ENCODE measurements at places on chromosomes 11 and 22.

GRCh38 chr11:34893416-34893815 is 22.8 kb downstream of the APIP start:
- no peak for DNase-seq

- no peak for DNase-seq
Measured at GRCh38 chr22:20811171-20811570, 37.3 kb downstream of the SERPIND1 start.

DNA sequence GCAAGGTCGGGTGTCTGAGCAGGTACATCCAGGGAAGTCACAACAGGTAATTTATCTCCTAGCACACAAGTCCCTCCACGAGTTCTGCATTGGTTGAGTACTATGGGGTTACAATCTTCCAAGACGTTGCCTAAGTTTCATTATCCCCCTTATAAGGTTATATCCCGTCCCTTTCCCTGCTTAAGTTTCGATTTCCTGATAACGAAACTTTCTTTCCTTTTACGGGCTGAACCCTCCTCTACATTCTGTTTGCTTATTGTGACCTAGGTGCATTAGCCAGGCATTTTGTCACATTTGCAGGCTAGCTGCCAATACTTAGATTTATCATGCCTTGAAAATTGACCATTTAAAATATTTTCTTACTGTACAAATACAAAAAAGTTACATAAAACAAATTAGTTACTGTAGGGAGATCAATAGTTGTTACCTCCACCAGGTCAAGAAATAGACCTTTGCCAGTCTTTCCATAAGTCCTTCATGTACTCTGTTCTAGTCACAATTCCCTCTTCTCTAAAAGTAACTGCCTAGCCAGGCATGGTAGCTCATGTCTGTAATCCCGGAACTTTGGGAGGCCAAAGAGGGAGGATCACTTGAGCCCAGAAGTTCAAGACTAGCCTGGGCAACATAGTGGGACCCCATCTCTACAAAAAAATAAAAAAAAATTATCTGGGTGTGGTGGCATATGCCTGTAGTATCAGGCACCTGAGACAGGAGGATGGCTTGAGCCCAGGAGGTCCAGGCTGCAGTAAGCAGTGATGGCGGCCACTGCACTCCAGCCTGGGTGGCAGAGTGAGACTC is 14.3 kb upstream of the PITPNB start:
- no peak for DNase-seq

GRCh38 chr11:32331098-32331497 is 104.2 kb downstream of the WT1 start:
- no peak for DNase-seq

DNA sequence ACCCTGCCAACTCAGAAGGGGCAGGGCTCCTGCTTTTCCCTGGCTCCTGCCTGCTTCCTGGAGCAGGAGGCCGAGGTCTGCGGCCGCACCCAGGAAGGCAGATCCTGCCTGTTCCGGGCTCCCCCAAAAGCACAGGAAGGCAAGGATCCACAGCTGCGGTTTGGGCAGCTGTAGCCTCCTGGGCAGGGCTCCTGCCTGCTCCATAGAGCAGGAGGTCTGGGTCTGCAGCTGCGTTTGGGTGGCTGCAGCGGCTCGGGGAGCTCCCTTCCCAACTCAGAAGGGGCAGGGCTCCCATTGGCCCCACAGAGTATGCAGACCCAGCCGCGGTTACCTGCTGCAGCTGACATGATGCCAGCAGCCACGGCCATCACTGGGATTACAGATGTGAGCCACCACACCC is 5.5 kb downstream of the UPK2 start:
- DNase-seq = no peak

DNA sequence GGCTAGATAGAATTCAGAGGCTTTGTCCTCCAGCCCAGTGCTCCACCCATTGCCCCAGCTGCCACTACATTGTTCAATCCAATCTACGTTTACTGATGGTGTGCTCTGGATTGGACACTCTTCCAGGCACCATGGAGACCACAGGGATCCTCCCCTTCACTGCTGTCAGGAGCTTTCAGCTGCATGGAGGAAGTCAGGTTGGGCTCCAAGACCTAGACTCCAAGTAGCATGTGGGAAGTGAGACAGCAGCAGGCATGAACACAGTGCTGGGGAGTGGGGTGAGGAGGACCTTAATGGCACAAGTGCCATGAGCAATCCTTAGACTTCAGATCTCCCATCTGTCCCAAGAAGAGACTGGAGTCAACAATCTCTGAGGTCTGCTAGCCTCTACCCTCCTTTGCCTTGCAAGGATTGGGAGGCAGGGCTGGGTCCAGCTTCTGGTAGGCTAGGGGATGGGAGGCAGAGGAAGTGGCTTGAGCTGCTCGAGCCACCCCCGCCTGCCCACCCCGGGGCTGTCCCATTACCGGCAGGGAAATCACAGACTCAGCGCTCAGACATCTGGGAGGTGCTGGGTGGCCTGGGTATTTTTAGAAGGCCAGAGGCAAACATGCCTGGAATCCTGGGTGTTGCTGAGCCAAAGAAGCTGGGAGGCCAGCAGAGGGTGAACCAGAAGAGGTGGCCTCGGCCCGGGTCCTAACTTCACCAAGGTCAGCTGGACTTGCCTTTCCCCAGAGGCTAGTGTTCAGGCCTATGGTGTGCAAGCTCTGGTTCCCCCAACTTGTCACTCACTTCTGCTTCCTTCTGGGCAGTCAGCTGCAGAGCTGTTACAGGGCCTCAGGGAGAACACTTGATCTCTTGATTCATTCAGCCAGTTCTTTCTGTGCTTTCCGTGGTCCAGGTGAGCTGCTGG is 15.2 kb upstream of the FCHSD2 start:
- no peak for DNase-seq

- DNase-seq = no peak
Measured at GRCh38 chr11:72578566-72578965, 95.7 kb downstream of the PDE2A start.

DNA sequence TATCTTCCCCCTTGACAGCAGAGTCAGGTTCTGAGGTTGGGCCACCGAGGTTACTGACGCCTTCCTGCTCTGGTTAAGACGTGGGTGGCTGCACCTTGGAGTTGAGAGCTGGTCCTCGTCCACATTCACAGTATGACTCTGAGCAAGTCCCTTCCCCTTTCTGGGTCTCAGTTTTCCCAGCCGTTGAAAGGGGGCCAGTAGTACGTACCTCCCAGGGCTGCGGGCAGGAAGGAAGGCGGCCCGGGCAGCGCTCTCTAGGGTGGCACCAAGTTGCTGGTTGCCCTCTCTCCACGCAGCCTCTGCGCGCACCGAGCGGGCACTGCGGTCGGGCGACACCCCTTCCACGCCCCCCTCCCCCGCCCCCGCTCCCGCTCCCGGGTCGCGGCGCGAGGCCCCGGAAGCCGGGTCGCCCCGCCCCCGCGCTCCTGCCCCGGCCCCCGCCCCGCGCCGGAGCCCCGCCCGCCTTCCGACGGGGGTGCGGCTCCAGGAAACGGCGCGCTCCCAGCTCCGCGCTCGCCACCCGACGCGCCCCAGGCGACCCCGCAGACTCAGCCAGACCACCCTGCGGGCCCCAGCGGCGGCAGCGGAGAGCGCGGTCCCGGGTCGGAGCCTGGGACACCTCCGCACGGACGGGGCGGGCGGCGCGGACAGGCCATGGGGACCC is at the start of gene EHBP1L1:
Gene EHBP1L1 (plus strand): TSS at position 486 of the 664 bp plus-strand sequence. CDS start 250 bp downstream, outside the sequence.
- DNase-seq = no peak

DNA sequence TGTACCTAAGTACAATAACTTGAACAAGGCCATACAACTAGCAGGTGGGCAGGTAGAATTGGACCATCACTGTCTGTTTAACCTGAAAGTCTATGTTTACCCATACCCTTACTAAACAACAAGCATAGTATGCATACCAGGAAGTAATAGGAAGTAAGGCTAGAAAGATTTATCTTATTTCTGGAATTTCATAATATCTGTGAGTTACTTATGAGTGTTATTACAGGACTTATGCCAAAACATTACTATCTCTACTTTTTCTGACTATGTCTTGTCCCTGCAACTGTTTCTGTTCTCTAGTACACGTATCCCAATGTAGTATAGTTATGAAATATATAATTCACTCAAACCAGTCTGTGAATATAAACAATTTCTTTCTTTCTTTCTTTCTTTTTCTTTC is 1400.8 kb upstream of the TENM4 start:
- no peak for DNase-seq

DNA sequence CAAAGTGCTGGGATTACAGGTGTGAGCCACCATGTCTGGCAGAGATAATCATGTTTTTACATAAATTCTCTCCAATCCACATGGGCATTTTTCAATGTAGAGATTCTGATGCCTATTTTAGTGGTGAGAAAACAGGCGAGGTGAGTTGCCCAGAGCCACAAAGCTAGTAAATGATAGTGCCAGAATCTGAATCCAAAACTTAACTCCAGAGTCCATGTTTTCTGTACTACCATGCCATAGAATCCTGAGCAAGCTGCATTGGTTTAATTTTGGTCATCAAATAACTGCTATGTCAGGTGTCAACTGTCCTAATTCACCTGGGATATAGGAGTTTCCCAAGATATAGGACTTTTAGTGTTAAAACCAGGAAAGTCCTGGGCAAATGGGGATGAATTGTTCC is 13.6 kb downstream of the NEFH start:
- no peak for DNase-seq

DNA sequence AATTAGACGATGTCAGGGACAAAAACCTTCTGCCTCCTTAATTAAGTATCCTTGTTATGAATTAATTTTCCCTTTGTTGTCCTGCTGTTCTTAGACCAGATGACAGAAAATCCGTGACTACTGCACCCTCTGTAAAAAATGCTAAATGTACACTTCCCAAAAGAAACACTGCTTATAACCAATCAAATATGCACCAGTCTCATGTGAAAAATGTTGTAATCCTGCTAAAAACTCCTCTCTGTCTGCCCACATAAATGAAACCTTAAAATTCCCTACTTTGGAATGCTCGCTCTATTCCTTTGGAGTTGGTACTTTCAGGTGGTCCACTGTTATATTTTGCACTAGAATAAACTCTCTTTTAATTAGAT is 366.8 kb upstream of the CCDC179 start:
- DNase-seq = no peak

DNA sequence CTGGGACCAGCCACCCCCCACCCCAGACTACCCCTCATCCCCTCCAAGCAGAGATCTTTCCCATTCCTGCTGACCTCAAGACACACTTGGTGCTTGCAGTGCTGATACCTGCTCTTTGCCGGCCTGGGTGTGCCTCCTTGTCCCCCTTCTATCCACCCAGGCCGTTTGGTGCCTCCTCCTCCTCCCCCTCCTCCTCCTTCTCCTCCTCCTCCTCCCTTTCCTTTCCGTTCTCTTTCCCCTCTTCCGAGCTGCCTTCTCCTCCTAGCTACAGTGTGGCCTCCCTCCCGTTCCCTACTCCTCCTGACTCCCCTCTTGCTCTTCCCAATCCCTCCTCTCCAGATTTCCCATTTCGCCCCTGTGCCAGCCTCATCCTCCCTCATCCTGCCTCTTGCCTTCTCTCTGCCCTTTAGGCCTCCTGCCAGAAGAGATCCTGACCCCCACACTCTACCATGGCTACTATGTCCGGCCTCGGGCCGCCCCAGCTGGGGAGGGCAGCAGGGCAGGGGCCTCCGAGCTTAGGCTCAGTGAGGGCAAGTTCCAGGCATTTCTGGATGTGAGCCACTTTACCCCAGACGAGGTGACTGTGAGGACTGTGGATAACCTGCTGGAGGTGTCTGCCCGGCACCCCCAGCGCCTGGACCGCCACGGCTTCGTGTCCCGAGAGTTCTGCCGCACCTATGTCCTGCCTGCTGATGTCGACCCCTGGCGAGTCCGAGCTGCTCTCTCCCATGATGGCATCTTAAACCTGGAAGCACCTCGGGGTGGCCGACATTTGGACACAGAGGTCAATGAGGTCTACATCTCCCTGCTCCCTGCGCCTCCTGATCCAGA is 712 bp downstream of the HSPB2 start:
- no peak for DNase-seq

DNA sequence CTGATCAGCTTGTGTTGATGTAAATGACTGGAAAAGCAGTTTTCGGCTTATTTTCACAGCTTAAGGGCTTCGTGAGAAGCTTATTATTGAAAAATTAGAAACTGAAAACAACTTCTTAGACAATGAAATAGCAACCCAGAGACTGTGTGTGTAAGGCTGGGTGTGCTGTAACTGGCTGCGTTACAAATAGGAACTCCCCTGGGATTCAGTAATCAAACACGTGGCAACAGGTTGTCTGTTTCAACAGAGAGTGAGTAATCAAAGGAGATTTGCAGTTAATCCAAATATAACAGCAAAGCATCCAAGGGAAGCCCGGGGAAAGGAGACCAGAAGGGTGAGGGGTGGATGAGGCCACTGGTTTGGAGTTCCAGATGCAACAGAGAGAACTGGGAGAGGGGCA is 19.2 kb downstream of the NTM start:
- no peak for DNase-seq

DNA sequence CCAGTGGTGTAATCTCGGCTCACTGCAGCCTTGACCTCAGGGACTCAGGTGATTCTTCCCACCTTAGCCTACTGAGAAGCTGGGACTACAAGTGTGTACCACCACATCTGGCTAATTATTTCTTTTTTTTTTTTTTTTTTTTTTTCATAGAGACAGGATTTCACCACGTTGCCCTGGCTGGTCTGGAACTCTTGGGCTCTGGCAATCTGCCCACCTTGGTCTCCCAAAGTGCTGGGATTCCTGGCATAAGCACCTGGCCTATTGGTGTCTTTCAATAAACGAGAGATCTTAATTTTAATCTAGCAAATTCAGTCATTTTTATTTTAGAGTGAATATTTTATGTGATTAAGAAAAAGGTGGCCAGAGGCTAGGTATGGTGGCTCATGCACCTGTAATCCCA is 40.1 kb downstream of the DGCR2 start:
- DNase-seq = no peak

DNA sequence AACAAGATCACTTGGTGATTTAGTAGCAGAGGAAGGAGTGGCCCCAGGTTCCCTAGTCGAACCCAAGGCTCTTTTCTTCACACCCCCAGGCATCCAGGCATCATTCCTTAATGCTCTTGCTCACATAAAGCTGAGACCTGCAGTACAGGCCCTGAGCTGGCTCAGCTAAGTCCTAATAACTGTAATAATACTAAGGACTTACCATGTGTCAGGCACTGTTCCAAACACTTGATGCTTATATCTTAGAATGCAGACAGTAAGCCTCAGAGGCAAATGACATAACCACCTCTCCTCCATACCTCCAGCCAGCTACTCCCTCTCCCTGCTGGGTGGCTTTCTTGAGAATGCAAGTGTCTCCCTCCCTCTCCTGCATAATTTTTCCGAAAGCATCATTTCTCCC is 33.2 kb downstream of the ANKK1 start:
- no peak for DNase-seq

DNA sequence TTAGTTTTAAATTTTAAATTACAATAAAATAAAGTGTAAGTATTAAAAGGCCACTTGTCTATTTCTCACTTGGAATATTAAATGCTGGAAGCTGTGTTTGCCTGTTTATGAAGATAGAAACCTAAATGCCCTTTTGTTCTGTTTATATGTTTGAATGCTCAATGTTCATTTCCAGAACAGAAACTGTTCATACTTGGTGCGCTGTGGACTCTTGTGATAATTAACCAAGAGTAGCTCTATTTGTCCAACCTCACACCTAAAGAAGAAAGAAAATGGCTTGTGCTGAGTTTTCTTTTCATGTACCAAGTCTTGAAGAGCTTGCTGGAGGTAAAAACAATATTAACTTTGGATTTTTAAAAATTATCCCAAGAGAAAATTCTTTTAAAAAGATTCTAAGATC is 5.7 kb downstream of the C11orf54 start:
- DNase-seq = no peak

Measured in fibroblast of skin of left biceps (primary cell).